ENCODE measurements at places on chromosomes 3 and 15. TPM values are rescaled to one million over a fixed set of nuclear protein-coding genes. Genes with fewer than 3 reads are reported as not detected.

SAMMSON gene
- not detected for total RNA-seq

PEX5L gene
- total RNA-seq: not detected

GOLGA8S gene
- not detected for total RNA-seq

GPR171 gene
- total RNA-seq: not detected

CGGBP1 gene
- 42.6 TPM for total RNA-seq

CLDN18 gene
- total RNA-seq: not detected

C3orf22 gene
- total RNA-seq: not detected

SYNPR gene
- not detected for total RNA-seq

Measured in Caco-2 (cell line).